Uterus (tissue), 4 donors: ENCODE measurements at places on chromosomes 2 and 18. TPM values are rescaled to one million over a fixed set of nuclear protein-coding genes. Genes with fewer than 3 reads are reported as not detected.

- no peak for DNase-seq
Measured at GRCh38 chr2:221741496-221742211, 169.6 kb upstream of the EPHA4 start.

GRCh38 chr2:25044990-25045389 is 3.1 kb downstream of the EFR3B start:
- no peak for DNase-seq

DNA sequence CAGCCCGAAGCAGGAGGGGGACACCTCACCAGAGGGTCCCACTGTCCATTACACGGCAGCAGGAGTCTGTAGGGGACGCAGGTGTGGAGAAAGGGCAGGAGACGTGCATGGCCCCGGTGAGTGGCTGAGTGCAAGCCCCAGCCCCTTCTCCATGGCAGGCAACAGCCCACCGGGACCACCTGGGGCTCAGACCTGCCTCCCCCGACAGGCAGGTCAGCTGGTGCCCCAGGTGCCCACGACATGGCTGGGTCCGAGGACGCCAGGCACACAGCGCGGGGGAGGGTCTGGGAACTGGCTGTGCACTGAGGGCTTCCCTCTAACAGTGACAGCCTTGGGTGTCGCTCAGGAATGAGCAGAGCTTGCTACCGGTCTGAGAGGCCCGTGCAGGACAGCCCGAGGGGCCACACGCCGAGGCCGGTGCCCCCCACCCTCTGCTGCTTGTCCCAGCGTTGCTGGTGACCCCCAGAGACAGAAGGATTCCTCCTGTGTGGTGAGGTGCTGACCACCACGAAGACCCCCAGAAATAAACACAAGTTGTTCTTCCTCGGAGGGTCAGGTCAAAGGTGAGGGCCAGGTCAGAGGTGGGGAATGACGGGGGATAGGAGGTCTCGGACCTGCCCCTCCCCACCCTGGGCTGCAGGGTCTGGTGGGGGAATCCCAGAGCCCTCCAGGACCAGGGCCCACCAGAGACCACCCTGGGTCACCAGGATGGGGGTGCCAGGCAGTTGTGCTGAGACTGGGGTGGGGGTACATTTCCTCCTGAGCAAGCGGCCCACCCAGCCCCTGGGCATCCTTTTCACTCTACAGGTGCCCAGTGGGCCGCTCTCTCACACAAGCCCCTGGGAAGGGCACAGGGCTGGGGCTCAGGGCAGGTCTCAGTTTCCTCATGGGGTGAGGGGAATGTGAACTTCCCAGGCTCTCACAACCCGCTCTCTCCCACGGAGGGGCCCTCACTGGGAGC is 50.6 kb downstream of the SLC66A2 start:
- no peak for DNase-seq

DNA sequence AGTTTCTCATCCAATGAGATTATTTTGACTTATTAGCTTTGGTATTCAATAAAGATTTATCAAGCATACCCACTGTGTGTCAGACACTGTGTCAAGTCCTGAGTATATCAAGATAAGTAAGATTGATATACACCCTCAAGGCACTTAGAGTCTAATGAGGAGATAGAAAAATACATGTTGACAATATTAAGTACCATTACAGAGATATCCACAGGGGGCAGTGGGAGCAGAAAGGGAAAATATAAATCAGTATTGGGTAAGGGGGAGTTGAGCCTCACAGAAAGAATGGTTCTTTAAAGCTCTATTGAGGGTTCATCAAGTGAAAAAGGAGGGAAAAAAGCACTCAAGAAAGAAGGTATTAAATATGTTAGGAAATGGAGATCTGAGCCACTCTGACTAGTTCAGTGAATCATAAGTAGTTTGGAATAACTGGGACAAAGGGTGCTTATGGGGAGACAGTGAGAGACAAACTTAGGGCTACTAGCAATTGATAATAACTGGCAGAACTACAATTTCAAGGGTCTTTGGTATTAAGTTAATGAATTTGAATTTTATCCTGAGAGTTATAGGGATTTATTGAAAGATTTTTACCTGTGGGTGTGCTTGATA is 45.5 kb upstream of the SLC8A1 start:
- DNase-seq: no peak

GRCh38 chr2:50722776-50723175 is 309.2 kb downstream of the NRXN1 start:
- no peak for DNase-seq

DNA sequence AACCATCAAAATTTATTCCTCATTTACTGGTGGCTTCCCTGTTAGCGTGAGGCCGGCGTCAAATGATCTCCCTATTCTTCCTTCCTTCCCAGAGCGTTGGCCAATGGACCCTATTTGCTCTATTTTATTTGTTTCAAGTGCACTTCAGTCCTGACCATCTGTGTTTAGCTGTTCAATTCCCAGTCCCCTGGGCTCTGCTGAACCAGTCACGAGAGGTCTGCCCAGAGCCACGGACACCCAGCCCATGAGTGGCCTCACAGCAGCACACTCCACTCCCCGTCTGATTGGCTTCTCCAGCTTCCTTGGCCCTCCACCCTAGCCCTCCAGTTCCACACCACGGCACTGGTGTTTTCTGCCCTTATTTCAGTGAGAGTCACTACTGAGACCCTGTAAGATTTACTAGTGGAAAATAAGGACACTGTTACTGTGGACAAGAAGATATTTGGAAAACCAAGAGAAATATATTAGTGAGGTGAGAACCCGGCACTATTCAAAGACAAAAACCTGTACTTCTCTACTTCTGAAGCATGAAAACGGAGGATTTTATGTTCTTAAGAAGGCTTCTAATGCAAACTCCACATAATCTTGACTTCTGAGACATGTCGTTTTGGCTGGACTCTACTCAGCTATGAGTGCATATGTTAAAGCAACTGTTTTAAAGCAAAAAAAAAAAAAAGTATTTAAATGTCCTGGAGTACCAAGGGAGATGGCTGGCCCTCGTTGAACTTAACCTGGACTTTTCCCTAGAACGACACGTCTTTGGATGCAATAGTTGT is 86.6 kb downstream of the COL6A3 start:
- DNase-seq: no peak

DNA sequence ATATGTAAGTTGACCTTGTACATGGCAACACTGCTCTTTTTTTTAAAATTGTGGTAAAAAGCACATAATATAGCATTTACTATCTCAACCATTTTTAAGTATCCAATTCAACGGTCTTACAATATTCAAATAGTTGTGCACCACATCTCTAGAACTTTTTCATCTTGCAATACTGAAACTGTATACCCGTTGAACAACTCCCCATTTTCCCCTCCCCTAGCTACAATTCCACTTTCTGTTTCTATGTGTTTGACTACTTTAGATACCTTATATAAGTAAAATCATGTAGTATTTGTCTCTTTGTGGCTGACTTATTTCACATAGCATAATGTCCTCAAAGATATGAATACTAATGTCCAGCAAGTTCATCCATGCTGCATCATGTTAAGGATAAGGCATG is 452.1 kb downstream of the TXNL1 start:
- no peak for DNase-seq

- DNase-seq: no peak
Measured at GRCh38 chr2:74079522-74080341, 68.0 kb downstream of the BOLA3 start.

The LOXHD1 gene
- total RNA-seq: not detected

The CDH19 gene
- total RNA-seq: 4.1 TPM

The GAREM1 gene
- total RNA-seq: 1.5 TPM

The ST6GAL2 gene
- total RNA-seq: 0.51 TPM

The UGT1A6 gene
- total RNA-seq: not detected

The TMEM247 gene
- total RNA-seq: not detected

The TMEM37 gene
- 3.7 TPM for total RNA-seq

The MALL gene
- 13.7 TPM for total RNA-seq

The MAP2 gene
- total RNA-seq: 4.9 TPM
